ENCODE measurements at places on chromosomes 2 and 18.

DNA sequence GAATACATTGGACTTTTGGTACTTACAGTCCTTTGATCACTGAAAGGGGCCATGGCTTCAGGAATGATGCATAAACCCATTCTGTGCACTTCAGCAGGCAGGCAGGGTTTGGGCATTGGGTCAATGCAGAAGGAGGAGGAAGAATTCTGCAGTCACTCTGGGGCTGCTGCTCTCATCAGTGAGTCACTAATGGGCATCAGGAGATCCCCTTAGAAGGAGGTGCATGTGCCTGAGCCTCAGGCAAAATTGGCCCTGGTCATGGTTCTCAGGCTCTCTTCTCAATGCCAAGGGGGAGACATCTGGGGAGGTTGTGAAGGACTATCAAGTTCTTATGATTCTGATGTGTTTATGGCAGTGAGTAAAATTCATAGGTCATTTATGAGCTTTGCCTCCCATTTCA is 52.0 kb upstream of the TNP1 start:
- no peak for DNase-seq

DNA sequence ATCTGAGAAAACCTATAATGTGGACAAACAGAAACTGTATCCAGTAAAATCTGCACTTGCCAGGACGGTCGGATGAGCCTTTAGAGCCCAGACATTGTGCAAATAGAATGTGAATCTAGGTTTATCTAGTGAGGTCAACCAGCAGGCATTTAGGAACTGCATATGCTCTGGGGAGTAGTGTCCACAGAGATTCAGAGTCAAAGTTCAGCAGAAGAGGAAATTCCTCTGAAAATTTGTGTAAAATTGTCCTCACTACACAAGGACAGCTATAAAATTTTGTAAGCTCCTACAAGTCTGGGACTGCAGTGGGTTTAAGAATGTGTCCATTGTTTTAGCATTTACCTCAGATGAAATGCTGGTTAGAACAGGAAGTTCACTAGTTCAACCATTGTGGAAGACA is 9.8 kb upstream of the NDUFV2 start:
- no peak for DNase-seq

GRCh38 chr2:40451918-40452605 is at the start of gene SLC8A1:
TSS of gene SLC8A1 (minus strand) at chr2:40452090.
- DNase-seq, result peak; percentile 66

GRCh38 chr2:49241501-49241900 is 87.2 kb upstream of the FSHR start:
- DNase-seq, result no peak

- DNase-seq, result no peak
Measured at GRCh38 chr18:61618816-61619215, 274.0 kb downstream of the RNF152 start.

GRCh38 chr2:215966274-215966673 is 47.1 kb downstream of the MREG start:
- DNase-seq, result no peak

GRCh38 chr18:24488824-24489493 is 28.5 kb downstream of the HRH4 start:
- no peak for DNase-seq

DNA sequence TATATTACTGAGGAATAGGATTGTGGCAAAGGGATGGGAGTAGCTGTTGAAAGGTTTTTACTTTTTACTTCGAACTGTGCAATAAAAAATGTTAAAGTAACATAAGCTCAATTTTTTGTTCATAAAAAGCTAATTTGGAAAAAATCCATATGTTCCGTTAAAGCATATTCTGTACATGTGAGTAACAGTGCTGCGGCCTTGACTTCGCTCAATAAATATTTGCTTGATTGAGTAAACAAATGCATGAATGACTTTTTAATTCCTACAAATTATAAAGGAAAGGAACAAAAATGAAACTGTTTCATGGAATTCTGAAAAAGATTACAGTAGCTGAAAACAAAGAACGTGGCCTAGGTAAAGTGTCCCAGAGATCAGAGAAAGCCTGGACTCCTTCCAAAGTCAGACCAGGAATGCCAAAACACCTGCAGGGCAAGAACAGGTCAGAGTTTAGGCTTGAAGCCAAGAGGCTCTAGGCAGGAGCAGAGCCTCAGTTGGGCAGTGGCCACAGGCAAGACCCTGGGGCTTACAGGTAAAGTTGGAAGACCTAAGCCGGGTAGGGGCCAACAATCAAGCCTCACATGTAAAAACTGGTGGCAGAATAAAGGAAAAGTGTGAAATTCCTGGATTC is 44.3 kb upstream of the FIGN start:
- DNase-seq, result no peak

DNA sequence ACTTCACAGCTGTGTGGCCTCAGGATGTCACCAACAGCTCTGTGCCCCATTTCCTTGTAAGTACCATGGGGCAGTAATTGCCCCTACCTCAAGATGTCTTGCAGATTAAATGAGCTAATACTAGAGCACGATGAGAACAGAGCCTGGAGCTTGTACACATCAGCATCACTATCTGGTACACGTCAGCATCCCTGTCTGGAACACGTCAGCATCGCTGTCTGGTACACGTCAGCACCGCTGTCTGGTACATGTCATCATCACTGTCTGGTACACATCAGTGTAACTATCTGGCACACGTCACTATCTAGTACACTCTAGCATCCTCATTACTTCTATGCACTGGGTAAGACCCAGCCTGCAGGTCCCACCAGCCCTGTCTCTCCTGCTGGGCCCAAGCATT is 37.2 kb downstream of the AQP12A start:
- no peak for DNase-seq

DNA sequence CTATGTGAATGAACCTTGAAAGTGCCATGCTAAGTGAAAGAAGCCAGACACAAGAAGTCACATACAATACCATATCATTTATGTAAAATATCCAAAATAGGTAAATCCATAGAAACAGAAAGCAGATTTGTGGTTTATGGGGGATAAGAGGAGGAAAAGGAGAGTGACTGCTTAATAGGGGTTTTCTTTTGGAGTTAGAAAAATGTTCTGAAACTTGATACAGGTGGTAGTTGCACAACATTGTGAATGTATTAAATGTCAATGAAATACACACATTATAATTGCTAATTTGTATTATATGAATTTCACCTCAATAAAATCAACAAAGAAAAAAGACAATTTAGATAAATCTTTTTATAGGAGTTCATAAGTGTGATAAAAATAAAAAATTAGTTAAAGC is 37.1 kb downstream of the MEMO1 start:
- no peak for DNase-seq

- no peak for DNase-seq
Measured at GRCh38 chr2:147937744-147938349, 82.7 kb downstream of the ORC4 start.

- no peak for DNase-seq
Measured at GRCh38 chr2:160889439-160890170, 270.6 kb upstream of the TANK start.

DNA sequence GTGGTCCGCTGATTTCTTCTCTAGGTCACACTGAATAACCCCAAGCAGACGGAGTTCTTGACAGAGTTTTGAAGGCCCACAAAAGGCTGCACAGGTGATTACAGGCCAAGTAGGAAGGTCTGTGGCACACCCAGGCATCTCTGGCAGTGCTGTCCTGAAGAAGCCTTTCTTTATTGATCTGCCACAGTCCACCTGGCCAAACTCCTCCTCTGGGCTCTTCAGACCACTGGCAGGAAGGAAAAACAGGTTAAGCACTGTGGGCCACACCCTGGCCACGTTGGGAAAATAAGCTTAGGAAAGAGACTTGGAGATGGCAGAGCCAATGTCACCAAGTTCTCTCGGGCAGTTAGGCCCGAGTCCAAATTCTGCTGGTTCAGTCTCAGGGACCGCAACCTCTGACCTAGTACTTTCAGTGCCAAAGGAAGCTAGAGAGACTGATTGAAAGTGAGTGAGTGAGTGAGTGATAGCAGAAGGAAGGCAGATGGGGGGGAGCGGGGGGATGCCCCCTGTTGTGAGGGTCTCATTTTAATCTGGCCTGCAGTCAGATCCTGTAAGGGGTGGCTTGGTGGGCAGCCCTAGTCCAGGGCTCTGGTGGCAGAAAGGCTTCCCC is 102.9 kb downstream of the TGFA start:
- no peak for DNase-seq

DNA sequence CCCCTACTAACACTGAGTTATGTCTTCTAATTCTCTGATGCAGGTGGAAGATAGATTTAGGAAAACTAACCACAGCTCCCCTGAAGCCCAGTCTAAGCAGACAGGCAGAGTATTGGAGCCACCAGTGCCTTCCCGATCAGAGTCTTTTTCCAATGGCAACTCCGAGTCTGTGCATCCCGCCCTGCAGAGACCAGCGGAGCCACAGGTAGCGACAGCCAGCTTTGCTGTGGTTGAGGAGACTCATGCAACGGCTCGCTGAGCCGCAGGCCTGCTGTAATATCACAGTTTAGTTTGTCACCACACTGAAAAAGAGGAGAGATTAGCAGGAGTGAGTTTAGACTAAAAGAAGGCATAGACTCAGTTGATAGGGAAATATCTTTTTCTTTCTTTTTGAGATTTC is 131.0 kb upstream of the IL1R2 start:
- no peak for DNase-seq

DNA sequence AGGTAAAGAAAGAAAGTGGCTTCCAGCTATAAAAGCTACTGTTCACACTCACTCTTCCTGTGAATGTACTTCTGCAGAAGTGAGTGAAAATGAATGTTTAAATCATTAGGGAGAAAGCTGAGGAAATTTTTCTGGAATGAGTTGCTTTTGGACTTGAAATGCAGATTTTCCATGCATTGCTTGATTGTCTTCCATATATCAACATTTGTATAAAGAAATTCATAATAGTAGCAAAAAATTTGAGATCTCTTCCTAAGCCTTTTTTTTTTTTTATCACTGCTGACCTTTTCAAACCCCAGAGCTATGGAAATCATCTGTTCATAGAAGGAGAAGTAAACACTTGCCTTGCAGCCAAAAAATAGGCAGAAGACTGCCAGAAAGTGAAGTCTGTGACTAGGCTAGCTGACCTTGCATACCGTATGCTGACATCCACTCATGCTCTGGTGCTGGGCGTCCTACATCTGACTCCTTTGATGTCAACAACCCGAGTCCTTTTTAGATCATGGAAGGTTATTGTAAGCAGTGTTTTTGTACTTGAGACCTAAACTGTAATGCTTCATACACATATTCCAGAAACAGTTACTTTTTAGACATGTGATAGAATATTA is 154.5 kb upstream of the RASGRP3 start:
- DNase-seq, result no peak
